Fibroblast of mammary gland (primary cell): ENCODE measurements at places on chromosomes 3 and 15.
A peak's percentile ranks its signal among the peaks of the same experiment; 100 is the strongest.

DNA sequence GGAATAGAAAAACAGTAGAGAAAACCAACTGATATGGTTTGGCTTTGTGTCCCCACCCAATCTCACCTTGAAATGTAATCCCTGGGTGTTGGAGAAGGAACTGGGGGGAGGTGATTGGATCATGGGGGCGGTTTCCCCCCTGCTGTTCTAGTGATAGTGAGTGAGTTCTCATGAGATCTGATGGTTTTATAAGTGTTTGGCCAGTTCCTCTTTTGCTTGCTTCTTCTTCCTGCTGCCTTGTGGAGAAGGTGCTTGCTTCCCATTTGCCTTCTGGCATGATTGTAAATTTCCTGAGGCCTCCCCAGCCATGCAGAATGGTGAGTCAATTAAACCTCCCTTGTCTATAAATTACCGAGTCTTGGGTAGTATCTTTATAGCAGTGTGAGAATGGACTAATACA is 48.4 kb downstream of the EOMES start:
- no peak for DNase-seq

DNA sequence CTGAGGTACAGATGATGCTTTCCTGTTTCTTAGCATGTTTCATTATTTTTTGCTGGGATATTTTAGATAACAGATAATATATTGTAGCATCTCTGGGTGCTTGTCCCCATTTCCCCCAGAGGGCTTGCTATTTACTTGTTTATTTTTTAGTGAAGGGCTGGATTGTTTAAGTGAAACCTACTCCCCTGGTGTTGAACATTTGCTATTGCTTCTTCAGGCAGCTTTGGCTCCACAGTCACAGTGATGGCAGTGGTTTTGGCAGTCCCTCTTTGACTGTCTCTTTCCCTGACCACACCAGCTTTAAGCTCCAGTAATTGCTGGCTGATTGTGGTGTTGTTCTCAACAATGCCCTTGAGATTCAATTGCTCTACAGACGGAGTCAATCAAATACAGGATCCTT is 128.9 kb downstream of the KLF13 start:
- no peak for DNase-seq

DNA sequence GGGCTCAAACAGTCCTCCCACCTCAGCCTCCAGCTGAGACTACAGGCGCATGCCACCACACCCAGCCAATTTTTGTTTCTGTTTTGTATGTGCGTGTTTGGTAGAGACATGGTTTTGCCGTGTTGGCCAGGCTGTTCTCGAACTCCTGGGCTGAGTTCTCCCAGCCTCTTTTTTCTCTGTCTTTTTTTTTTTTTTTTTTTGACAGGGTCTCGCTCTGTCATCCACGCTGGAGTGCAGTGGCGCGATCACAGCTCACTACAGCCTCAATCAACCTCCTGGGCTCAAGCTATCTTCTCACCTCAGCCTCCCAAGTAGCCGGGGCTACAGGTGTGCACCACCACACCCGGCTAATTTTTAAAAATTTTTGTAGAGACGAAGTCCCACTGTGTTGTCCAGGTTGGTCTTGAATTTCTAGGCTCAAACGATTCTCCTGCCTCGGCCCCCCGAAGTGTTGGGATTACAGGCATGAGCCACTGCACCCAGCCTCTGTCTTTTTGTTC is 867 bp upstream of the DCAF1 start:
- no peak for DNase-seq

- DNase-seq = no peak
Observed at GRCh38 chr15:80822676-80823075, 43.5 kb downstream of the CEMIP start.

- no peak for DNase-seq
Observed at GRCh38 chr3:143109861-143110260, 9.7 kb upstream of the CHST2 start.

DNA sequence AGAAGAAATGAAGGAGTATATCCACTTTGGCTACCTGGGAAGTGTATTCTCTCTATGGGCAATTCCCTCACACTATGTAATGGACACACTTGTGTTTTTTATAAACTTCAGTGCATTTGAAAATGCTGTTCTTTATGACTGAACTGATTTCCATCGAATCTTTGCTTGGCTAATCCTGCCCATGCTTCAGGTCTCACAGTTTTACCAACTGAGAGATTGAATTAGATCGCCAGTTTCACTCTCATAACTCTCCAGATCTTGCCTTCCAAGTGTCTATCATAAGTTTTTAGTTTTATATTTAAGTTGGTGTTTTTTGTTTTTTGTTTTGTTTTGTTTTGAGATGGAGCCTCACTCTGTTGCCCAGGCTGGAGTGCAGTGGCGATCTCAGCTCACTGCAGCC is 73.5 kb upstream of the MBNL1 start:
- no peak for DNase-seq

DNA sequence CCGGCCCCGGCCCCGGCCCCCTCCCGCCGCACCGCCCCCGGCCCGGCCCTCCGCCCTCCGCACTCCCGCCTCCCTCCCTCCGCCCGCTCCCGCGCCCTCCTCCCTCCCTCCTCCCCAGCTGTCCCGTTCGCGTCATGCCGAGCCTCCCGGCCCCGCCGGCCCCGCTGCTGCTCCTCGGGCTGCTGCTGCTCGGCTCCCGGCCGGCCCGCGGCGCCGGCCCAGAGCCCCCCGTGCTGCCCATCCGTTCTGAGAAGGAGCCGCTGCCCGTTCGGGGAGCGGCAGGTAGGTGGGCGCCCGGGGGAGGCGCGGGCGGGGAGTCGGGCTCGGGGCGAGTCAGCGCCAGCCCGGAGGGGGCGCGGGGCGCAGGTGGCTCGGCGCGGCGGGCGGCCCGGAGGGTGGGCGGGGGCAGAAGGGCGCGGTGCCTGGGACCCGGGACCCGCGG is 352 bp downstream of the CHRD start:
- DNase-seq = peak; percentile 30

DNA sequence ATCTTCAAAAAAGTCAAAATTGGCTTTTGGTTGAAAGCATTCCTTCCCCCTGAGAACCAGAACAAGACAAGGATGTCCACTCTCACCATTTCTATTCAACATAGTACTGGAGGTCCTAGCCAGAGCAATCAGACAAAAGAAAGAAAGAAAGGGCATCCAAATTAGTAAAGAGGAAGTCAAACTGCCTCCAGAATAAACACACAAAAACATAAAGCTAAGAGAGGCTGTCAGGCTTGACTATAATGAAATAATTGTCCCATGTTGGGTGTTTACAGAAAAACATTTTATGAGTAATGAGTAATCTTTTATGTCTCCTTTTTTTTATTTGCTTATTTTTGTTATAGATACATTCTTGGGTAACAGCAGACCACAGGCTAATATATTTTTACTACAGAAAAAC is 18.3 kb upstream of the FAM240A start:
- no peak for DNase-seq

- DNase-seq = no peak
Observed at GRCh38 chr3:30500666-30501399, 105.6 kb upstream of the TGFBR2 start.

DNA sequence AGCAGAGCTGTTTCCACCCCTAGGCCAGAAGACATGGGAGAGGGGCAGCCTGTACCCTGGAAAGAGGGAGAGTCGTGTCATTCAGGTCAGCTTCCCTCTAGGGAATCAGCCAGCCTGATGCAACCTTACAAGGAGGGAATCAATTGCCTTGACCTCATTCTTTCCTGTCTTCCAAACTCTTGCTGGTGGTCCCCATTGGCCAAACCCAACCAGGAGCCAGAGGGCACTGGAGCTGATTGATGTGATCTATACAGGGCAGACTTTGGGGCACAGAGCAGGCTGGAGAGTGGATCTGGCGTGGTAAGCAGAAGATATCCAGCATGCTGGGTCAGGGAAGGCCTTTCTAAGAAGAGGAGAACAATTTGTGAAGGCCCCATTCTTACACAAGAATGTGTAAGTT is 19.1 kb upstream of the MAGEF1 start:
- no peak for DNase-seq

- DNase-seq = no peak
Observed at GRCh38 chr3:435161-435560, 238.6 kb downstream of the CHL1 start.

DNA sequence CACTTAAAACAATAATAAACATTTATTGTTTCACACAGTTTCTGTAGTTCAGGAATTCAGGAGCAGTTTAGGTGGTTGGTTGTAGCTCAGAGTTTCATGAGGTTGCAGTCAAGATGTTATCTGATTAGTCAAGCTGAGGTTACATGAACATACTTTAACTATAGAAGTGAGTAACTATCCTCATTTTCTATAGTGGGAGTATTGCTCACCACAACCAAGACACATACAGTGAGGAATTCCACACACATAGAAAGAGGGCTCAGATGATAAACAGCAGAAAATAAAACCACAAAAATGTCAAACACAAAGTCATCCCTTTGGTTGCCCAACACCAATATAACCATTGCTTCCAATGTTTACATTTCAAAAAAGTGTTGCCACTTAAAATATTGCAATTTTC is 13.6 kb downstream of the SCN11A start:
- DNase-seq = peak; percentile 60

GRCh38 chr3:175956964-175957363 is 1097.8 kb downstream of the NAALADL2 start:
- DNase-seq = no peak

GRCh38 chr15:63856711-63857460 is 23.1 kb upstream of the HERC1 start:
- DNase-seq = peak; percentile 21

- DNase-seq = peak; percentile 5
Observed at GRCh38 chr3:60854791-60855190, 396.5 kb downstream of the FHIT start.

DNA sequence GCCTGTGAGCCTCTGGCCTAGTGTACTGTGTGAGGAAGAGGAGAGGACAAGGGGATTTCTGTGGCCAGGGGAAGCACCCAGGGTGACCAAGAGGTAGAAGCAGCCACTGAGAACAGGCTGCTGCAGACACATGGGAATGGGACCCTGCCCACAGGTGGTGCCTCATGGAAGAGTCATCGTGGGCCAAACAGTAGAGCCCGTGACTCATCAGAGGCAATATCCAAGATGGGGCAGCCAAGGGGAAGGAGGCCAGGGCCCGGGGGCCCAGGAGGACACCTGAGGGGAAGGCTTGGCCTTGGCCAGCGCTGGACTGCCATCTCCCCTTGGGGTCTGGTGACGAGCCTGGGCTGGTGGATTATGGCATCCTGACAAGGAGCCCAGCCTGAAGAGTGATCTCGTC is 275.0 kb upstream of the LYSMD4 start:
- no peak for DNase-seq

- peak; percentile 14 for DNase-seq
Observed at GRCh38 chr3:136731274-136731884, 20.8 kb downstream of the STAG1 start.

GRCh38 chr15:55218056-55218455 is 21.3 kb upstream of the RSL24D1 start:
- DNase-seq = peak; percentile 29

GRCh38 chr3:173395073-173395411 is 2.5 kb upstream of the NLGN1 start:
- no peak for DNase-seq

GRCh38 chr15:77865106-77865610 is 212.4 kb downstream of the TBC1D2B start:
- no peak for DNase-seq

GRCh38 chr3:127959873-127960272 is 44.8 kb downstream of the KBTBD12 start:
- peak; percentile 27 for DNase-seq
